A549 treated with RU486 at 1 μM for 4 hours (cell line): ENCODE measurements at places on chromosomes 13 and 19. TPM values are rescaled to one million over a fixed set of nuclear protein-coding genes. Genes with fewer than 3 reads are reported as not detected.

The TTYH1 gene
- total RNA-seq = 0.28 to 0.31 TPM in 2 of 5 replicates, not detected in the others

The FAM83E gene
- total RNA-seq = 0.17 to 0.27 TPM (median 0.24 TPM) in 4 of 5 replicates, not detected in the other

The TMC4 gene
- total RNA-seq = 0.98 to 2.3 TPM (median 1.2 TPM) in 5 replicates

The TNNI3 gene
- total RNA-seq = 6.5 to 8.7 TPM (median 7.6 TPM) in 5 replicates

The F10 gene
- total RNA-seq = 0.13 TPM in 1 of 5 replicates, not detected in the others

The RCBTB1 gene
- total RNA-seq = 4.5 to 9.3 TPM (median 8.3 TPM) in 5 replicates

The RXFP2 gene
- not detected in 5 replicates for total RNA-seq

The ZNF98 gene
- total RNA-seq = not detected in 5 replicates

The IFI30 gene
- total RNA-seq = 10.4 to 22.0 TPM (median 15.3 TPM) in 5 replicates

The PLA2G4C gene
- total RNA-seq = 9.6 to 16.9 TPM (median 11.3 TPM) in 5 replicates

The OR4F17 gene
- total RNA-seq = not detected in 5 replicates

The GPR4 gene
- total RNA-seq = 0.07 to 0.21 TPM (median 0.14 TPM) in 4 of 5 replicates, not detected in the other

The SERTM1 gene
- total RNA-seq = not detected in 5 replicates
